COR-L47 (cell line): ENCODE measurements at places on chromosomes 12 and 14.

DNA sequence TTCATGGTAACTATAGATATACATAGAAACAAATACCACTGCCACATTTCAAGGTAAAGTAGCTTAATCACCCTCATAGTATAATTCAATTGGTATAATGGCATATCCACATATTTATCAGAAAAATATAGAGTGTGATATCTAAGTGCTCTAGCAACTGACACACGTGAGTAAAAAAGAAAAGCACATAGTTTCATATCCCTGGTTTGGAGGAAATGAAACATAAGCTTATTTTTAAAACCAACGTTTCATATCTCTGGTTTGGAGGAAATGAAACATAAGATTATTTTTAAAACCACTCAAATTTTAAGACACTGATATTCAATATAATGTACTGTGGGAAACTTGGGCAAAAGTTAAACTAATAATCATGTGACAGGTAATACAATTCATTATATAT, 2.1 kb downstream of the OR6C70 start:
- no peak for DNase-seq

- DNase-seq = no peak
Observed at GRCh38 chr12:112124918-112125249, 476 bp upstream of the TRAFD1 start.

- DNase-seq = no peak
Observed at GRCh38 chr14:68678471-68678870, 114.4 kb downstream of the ZFP36L1 start.

GRCh38 chr14:104390941-104391901, 188.3 kb upstream of the C14orf180 start:
- no peak for DNase-seq

- no peak for DNase-seq
Observed at GRCh38 chr12:45504316-45505010, 225.0 kb upstream of the ARID2 start.

- DNase-seq = no peak
Observed at GRCh38 chr14:71625175-71625574, 307.1 kb upstream of the RGS6 start.

- no peak for DNase-seq
Observed at GRCh38 chr12:103928682-103929045, 1.5 kb upstream of the HSP90B1 start.

DNA sequence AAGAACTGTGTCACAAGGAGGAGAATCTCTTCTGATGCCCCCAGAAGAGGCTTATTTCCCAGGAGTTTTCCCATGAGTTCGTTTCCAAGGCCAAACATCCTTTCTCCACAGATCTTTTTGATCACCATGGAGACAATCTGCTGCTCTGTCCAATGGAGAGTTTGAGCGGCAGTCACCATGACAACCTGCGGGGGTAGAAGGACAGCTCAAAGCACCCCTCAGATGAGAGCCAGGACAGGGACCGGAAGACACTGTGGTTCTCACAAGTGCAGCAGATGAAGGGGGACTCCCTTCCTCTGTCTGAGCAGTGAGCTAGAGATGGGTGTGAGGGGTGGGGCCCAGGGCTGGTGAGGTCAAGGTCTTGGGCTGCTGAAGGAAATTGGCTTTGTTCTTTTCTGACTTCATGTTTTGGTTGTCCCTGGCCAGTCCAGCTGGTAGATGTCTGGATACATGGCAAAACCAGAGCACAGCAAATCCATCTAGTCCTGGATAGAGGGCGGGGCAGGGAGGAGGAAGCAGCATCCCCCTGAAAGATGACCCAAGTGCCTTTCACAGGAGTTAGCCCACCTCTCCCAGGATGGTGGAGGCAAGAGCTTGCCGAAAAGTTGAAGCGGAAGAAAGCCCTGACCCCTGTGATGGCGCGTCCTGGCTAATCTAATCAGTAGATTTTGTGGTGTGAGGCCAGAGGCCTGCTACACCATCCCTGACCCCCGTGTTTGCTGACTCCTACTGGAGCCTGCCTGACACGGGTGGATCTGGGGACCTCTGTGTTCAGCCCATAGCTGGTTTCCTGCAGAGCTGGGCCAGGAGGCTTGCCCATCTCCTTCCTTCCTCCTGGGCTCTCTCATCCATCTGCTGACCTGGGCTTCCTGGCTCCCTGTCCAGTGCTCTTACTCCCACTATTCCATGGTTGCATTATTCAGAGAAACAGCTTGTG, 24.4 kb downstream of the DHRS2 start:
- peak; percentile 4 for DNase-seq

- peak; percentile 99 for DNase-seq
Observed at GRCh38 chr14:99564256-99564925, 39.6 kb downstream of the CCDC85C start.

DNA sequence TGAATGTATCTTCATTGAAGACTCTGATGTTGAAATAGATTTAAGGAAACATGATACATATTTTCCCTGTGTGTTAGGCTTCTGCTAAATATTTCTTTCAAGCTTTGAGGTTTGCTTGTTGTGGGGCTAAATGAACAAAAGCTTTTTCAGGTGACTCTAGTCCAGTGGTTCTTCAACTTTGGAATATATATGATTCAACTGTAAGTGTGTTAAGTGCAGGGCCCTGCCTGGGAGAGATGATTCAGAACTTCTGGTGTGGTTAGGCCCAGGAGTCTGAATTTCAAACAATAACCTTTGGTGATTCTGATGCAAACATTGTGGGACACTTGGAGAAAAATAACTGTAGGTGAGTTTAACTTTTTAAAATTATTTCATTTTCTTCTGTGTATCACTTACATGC, 93.0 kb downstream of the TRHDE start:
- no peak for DNase-seq

GRCh38 chr14:47929334-47929733, 253.9 kb upstream of the MDGA2 start:
- DNase-seq = no peak

DNA sequence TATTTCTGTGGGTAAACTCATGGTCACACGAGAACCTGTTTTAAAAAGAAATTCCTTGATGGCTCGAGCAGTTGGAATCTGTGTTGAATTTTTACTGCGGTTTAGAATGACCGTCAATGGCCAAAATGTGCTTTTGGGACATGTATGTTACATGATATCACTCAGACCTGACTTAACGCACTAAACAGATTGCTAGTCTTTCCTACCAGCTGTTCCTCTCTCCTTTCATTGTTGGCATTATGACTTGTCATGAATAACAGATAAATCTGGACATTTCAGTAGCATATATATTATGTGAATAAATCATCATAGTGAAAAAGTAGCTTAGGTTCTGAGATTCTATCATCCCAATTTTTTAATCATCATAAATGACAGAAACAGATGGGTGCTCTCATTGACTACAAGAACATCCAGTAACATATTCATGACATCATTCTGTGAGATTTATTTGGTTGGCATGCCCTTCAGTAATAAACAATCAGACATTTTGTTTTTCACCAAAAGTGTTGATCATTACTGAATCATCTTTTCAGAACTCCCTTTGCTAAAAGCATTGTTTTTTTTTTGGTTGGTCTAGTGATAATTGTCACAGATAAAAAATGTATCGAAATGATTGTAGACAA, 57.9 kb upstream of the NAV3 start:
- no peak for DNase-seq

- no peak for DNase-seq
Observed at GRCh38 chr12:29653286-29653685, 130.5 kb downstream of the TMTC1 start.

- no peak for DNase-seq
Observed at GRCh38 chr12:43306066-43306465, 245.9 kb downstream of the ADAMTS20 start.

DNA sequence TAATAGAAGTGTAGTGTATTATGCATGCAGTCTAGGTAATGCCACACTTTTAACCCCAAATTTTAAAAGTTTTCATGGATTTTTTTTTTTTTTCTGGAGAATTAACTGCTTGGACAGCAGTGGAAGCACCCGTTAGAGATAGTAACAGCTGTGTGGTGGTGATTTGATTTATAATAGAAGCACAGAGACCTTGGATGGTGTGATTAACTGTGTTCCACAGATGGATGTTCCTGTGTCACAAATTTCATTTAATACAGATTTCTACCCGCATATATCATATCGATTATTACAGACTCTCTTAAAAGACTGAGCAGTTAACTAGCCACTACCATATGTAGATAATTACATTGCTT, 47.0 kb downstream of the IFT81 start:
- DNase-seq = no peak

DNA sequence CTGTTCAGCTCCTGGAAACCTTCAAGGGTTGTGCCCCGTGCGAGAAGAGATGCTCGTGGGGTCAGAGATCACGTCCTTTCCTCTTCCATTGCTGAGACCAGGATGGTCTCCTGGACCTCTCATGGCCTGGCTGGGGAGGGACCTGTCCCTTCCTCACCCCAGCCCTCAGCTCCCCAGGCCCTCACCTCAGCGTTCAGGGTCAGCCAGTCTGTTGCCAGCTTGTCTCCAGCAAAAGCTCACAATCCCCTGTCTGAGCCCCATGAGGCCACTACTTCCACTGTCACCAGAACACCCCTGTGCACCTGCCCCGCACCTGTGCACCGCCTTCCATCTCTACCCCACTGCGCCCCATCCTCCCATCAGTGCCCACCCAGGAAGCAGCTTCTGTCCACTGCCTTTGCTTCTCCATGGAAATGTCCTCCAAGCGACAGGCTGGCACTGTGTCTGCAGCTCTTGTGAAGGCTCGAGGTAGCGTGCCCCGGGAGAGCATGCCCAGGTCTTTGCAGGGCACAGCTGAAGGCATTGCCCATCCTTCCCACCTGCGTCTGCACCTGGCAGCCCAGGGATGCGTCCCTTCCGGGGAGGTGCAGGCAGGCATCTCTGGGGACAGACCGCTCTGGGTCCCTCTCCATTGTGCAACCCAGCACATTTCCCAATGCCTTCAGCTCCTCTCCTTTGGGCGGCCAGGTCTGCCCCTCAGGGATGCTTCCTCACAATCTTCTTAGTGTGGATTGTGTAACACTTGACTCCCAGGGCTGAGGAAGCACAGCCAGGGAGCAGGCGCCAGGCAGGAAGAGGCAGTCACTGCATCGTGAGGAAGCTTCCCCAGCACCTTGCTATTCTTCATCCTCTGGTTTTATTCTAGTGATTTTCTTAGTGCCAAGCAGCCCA, 179.6 kb downstream of the ADGRD1 start:
- no peak for DNase-seq

- peak; percentile 81 for DNase-seq
Observed at GRCh38 chr12:63882844-63883243, 38.3 kb downstream of the SRGAP1 start.

DNA sequence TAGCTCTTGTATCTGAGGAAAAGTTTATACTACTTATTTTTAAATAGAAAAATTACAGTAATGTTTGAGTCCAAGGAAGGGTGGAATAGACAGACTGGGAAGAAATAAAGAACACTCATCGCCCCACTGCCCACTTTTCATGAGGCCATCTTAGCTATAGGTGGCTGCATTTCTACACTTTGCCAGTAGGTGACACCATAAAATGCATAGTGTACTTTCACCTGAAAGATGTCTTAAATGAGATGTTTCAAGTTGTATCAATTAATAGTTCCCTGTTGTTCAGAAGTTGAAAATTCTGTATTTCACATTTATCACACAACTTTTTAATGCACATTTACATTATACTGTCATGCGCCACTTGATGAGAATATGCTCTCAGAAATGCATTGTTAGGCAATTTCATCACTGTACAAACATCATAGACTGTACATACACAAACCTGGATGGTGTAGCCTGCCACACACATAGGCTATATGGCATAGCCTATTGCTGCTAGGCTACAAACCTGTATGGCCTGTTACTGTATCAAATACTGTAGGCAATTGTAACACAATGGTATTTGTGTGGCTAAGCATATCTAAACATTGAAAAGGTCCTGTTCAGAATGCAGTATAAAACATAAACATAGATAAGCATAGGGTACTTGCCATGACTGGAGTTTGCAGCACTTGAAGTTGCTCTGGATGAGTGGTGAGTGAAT, 27.6 kb downstream of the PMCH start:
- DNase-seq = peak; percentile 36

GRCh38 chr14:61607570-61608244, 87.6 kb upstream of the HIF1A start:
- DNase-seq = peak; percentile 28

GRCh38 chr12:49652921-49653520, 29.7 kb downstream of the PRPF40B start:
- no peak for DNase-seq

DNA sequence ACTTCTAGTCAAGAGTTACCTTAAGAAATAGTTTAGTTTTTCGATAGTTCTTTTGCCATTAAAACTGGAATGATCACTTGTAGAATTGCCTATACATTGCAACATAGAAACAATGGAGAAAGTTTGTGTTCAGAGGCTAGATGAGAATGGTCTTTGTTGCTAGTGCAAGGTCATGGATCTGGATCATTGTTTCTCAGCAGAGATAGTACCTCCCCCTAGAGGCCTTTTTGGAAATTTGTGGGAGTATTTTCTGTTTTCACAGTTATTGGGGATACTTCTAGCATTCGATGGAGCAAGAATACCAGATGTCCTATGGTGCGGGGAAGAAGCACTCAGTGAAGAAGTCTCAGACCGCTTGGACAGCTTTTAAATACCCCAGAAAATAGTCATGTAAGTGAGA, 138.8 kb upstream of the HMGA2 start:
- DNase-seq = no peak

- no peak for DNase-seq
Observed at GRCh38 chr12:76555231-76555767, 4.3 kb downstream of the OSBPL8 start.

DNA sequence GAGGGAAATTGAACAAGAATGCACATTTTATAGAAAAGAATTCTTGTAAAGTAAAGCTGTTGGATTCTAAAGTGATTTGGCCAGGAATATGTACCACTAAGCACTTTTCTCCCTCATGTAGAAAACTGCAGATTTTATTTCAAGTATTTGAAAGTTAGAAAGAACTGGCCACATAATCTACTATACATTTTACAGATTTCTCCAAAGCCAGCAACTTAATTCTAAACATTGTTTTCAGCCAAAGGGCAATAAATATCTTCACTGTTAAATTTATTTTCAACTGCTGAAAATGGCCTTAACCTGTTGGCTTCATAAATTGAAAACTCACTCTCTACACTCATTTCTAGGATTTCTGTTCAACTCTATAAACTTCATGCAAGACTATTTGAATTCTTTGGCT, 15.6 kb upstream of the KERA start:
- DNase-seq = no peak

- DNase-seq = no peak
Observed at GRCh38 chr12:8080120-8080519, 2.0 kb upstream of the NECAP1 start.

GRCh38 chr12:124994437-124994975, 1.1 kb downstream of the BRI3BP start:
- DNase-seq = no peak

- DNase-seq = no peak
Observed at GRCh38 chr12:101700299-101700820, 2.9 kb downstream of the CHPT1 start.

DNA sequence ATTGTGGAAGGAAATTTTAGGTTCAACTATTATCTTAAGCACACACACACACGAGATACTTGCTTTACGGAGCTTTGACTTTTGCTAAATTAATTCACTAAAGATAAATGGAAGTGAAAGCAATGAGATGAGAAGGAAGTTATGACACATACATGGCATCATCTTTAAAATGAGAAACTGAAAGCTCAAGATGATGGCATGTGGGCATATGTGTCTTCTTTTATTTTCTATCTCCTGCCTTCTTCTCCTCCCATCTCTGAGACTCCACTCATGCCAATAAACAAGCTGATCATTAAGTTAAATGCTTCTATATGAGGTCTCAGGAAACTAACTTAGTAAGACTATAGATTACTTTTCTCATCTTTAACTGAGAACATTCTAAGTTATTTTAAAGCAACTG, 216.7 kb downstream of the MED13L start:
- no peak for DNase-seq

- no peak for DNase-seq
Observed at GRCh38 chr12:99915251-99916082, 69.3 kb downstream of the ANKS1B start.

- no peak for DNase-seq
Observed at GRCh38 chr12:1179128-1179527, 188.1 kb downstream of the ERC1 start.
